ENCODE measurements at places on chromosomes 6 and 20.

- DNase-seq: peak; percentile 65
These were observed 100.4 kb downstream of the TOX2 start for GRCh38 chr20:44014807-44015732.

GRCh38 chr20:49496553-49497397, 14.3 kb upstream of the KCNB1 start:
- DNase-seq: no peak

GRCh38 chr20:36670665-36671357, 24.8 kb upstream of the SLA2 start:
- DNase-seq: no peak

DNA sequence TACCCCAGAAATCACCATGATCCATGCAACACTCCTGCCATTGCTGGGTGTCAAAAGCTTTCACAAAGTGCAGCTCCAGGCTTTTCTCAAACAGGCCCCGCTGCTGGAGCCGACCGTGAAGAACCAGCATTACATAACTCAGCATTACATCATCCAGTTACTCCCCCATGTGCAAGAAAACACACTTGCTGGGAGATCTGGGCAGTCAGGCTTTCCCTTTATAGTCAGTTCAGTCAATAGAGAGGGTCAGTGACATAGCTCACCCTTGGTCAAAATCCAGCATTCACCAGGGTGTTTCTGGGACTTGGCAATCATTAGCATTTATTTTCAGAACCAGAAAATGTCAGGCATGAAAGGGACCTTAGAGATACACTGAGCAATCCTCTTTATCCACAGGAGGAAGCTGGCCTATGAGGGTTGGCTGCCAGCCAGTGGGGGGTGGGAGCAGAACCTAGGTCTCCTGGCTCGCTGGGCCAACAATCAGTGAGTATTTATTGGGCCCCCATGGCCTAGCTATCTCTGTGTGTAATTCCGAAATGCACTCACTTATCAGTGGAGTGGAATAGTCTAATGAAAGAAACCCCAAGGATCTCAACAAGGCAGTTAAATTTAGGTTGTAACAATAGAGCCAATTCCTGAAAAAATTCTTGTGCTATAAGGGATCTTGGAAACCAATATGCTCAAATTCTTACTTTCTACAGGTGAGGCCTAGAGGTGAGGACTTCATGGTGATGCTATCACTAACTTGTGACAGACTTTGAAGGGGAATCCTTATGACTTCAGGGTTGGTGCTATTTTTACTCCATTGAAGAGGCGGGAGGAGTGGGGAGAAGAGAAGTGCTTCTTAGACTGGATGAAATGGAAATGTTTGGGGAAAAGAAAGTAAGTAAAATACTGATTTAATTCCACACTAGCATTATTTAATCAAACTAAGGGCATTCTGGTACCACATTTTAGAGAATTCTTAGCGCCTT, 54.6 kb downstream of the LYRM4 start:
- DNase-seq: no peak

GRCh38 chr6:43935921-43936439, 166.0 kb downstream of the VEGFA start:
- peak; percentile 43 for DNase-seq

DNA sequence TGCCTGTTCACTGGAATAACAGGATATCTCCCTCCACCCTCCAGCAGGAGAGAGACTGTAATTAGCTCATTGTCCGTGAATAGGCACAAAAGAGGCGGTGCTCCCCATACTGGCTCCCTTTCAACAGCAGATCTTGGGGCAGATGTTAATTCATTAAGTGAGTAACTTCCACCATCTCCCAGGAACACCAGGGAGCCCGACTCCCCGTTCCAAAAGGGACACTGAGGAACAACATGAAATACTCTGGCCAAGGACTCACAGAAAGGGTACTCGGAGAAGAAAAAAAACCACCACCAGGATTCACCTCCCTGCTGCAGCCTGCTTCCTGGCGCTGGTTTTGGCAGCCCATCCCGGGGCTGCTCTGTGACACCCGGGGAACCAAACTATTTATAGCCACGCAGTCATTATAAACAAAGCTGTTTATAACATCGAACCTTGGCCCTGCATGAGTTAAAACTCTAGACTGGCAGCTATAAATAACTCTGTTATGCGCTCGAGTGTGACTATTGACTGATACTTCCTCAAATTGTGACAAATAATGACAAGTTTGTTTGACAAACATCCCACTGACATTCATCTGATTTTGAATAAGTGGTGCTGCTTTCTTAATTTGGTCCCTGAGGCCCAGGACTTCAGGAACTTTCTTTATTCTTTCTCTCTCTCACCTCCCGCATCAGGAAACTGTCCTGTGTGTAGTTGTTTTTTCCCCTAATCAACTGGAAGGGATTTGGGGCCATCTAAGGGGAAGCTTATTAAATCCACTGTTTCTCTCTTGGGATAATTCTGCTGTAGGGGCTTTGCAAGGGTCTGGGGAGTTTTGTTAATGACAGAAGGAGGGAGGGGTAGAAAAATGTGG, 521.6 kb downstream of the CD83 start:
- DNase-seq: no peak

- no peak for DNase-seq
These were observed 536 bp upstream of the FNDC1 start for GRCh38 chr6:159168536-159169192.

DNA sequence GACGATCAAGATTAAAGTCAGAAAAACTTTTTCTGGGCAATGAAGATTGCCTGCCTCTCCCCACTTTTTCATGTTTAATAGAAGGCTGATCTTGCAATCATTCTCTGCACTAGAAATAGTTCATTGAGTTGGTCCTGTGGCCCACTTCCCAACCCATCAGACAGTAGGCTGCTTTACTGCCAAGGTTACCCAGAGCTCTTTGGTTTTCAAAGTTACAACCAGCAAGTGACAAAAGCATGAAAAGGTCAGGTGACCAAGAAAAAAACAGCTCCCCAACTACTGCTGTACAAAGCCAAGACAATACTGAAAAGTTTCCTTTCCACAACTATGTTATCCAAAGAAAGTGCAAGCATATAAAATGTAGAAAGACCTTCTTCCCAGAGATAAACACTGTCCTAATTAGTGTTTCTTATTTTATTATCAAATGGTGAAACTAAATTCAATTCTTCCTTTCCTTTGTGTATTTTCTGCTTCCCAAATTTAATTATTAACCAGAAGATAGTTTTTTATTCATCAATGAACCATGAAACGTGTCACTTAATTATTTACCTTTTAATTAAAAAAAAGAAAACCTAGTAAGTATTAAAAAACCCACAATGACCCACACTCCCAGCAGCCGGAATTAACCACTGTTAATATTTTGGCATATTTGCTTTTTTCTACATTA, 16.6 kb downstream of the DNAAF9 start:
- DNase-seq: no peak

- no peak for DNase-seq
These were observed 116.7 kb downstream of the UNC5CL start for GRCh38 chr6:40922281-40922680.

GRCh38 chr6:15698471-15698870, 35.6 kb upstream of the DTNBP1 start:
- DNase-seq: no peak

DNA sequence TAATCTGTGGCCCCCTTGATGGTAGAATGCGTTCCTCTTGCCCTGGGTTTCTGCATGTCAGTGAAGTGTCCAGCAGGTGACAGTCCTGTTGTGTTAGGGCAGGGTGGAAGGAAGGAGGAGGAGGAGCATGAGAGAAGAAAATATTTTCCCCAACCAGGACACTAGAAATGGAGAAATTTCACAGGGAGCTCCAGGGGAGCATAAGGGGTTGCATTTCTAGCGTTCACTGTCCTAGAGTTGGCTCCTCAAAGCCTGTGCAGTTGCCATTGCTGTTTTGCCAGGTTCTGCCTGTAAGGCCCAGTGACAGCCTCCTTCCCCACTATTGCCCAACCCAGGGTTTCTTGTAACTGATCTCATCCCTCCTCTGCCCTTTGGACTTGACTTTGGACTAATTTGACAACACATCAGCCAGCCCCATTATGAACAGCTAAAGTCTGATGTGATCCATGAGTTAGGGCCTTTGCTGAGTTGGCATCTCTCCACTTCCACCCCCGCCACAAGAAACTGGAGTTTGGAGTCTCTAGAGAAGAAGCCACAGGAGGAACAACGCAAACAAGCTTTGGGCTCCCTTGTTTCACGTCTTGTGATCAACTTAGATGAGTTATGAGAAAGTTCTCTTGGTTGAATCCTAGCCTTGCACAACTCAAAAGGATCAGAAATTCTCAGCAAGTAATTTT, 14.0 kb upstream of the FAM50B start:
- DNase-seq: no peak

DNA sequence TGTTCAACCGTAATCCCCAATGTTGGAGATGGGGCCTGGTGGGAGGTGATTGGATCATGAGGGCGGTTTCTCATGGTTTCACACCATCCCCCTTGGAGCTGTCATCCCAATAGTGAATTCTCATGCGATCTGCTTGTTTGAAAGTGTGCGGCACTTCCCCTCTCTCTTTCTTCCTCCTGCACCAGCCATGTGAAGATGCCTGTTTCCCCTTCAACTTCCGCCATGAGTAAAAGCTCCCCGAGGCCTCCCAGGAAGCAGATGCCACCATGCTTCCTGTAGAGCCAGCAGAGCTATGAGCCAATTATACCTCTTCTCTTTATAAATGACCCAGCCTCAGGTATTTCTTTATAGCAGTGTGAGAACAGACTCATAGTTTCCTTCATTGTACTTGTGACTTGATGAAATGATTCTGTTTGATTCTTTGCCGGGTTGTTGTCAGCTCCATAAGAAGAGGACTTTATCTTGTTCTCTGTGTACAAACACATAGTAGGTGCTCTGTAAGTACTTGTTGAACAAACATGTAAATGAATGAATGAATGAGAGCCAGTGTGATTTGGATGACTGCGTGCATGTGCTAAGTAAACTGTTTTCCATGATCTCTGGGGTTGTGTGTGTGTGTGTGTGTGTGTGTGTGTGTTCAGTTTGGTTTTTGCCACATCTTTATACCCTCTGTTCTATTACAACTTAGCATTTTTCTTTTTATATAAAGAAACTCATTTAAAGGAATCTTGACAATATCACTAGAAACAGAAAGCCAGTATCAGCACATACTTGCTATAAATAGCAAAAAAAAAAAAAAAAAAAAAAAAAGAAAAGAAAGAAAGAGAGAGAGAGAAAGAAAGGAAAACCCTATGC, 22.5 kb upstream of the PTGIS start:
- no peak for DNase-seq

- no peak for DNase-seq
These were observed 36.2 kb downstream of the FYN start for GRCh38 chr6:111837007-111837406.

GRCh38 chr6:43511824-43512415, 1.8 kb upstream of the LRRC73 start:
- DNase-seq: no peak

GRCh38 chr20:61404303-61404702, 152.2 kb downstream of the CDH4 start:
- no peak for DNase-seq

GRCh38 chr20:32227744-32228688, 20.3 kb downstream of the POFUT1 start:
- no peak for DNase-seq

DNA sequence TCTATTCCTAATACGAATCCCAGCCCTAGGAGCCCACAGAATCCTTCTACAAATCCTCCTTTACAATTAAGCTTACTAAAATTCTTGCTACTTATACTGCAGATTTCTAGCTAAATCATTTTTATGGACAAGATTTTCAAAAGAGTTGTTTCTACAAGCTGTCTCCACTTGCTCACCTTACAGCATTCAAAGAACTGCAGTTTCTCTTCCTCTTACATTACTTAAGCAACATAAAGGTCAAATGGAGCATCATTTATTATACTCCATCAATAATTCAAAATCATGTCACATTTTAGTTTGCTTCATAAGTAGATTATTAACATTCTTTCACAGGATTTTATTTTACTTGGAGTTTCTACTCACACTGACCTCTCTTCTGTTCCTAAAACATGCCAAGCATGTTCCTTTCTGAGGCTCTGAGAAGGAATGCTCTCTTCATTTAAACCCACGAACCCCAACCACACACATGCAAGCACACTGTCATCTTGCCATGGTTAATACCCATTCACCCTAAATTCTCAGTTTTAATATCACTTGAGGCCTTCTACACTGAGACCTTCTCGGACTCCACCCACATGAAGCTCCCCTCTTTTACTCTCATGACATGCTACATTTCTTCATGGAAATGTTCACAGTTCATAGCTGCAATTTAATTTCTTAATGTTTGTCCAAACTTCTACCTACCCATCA, 388.2 kb downstream of the TBC1D32 start:
- no peak for DNase-seq

DNA sequence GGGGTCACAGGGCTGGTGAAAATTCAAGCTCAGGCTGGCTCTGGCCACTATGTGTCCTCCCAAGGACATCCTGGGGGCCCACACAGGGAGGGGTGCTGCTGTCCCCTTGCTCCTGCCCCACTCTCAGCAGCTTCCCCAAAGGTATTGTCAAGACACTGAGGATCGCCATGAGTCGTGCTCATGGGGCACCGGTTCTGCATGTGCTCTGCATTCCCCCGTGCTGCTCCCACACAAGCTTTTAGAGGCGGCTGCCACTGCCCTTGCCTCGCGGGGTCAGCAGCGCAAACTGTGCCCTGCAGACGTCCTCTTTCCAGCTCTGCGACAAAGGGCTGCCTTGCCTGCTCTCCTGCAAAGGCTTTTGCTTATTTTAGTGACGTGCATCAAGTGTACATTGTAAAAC, 179.8 kb downstream of the ERMARD start:
- no peak for DNase-seq

DNA sequence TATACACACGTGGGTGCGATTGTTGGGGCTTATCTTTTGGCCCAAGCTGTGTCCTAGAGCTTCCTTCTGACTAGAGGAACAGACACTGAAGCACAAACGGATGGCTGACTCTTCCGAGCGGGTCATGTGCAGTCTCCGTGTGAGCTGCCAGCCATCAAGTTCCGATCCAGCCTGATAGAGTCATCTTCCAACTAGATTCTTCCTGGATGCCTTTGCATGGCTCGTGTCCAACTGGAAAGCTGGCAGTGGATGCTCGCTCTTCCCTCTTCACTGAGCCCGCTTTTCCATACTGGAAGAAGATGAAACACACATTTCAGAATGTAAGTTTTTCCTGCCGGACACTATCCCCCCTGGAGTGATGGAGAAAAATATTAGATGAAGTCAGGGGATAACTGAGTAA, 148.1 kb downstream of the SCML4 start:
- no peak for DNase-seq

- DNase-seq: no peak
These were observed 310.3 kb downstream of the CLVS2 start for GRCh38 chr6:123306334-123306733.

- no peak for DNase-seq
These were observed 920 bp downstream of the GJA1 start for GRCh38 chr6:121436274-121436857.
